Stimulated activated CD4-positive, alpha-beta T cell treated with anti-CD3 and anti-CD28 coated beads, Interleukin-1b, Interleukin-23, amount 100 ng/mL, for 24 hours (primary cell): ENCODE measurements at places on chromosomes 1 and 21.
A peak's percentile ranks its signal among the peaks of the same experiment; 100 is the strongest.

DNA sequence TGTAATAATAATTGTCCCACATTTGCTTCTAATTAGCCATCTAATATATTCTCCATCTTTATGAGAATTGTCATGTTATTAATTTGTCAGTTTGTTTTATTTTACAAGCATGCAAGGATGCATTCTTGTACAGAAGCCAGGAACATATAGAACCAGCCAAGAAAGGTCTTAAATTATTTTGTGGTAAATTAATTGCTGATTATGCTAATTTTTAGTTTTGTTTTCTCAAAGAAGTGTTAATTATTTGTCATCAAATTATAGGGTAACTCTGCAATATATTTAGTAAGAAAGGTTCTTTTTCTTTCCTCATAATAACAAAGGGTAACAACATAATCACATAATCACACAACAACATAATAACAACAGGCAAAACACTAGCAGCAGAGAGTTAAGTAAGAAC lies 5.7 kb downstream of the CLIC6 start:
- DNase-seq: no peak

- no peak for DNase-seq
Observed at GRCh38 chr1:227781314-227781930, 34.1 kb upstream of the PRSS38 start.

DNA sequence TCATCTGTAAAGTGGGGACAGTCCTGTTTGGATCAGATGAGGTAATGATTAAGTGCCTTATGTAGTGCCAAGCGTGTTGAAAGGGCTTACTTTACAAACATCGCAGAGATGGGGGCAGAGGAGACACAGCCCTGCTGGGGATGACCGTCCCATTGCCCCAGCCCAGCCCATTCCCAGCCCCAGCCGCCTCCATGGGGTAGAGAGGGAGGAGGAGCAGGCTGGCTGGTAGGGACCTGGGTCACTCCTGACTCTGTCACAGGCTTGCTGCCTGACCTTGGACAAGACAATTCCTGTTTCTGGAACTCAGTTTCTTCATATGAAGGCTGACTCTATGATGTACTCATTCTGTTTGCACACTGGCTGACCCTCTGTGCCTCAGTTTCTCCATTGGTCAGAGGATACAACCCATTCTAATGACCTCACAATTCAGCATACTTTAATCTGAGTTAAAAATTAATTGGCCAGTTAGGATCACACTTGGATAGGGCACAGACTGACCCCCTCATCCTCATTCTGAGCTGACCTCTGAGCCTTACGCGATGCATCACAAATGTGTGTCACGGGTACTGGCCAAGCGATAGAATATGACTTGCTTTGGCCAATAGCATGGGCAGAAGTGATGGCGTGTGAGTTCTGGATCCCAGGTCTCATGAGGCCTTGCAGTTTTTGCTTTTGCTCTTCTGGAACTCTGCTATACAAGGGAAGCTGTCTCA lies 91.1 kb downstream of the PTPRU start:
- DNase-seq: no peak

- no peak for DNase-seq
Observed at GRCh38 chr1:181485287-181486097, 2.2 kb downstream of the CACNA1E start.

- no peak for DNase-seq
Observed at GRCh38 chr1:44326821-44327465, 28.1 kb downstream of the ERI3 start.

- no peak for DNase-seq
Observed at GRCh38 chr1:110243574-110243973, 33.5 kb downstream of the KCNC4 start.

DNA sequence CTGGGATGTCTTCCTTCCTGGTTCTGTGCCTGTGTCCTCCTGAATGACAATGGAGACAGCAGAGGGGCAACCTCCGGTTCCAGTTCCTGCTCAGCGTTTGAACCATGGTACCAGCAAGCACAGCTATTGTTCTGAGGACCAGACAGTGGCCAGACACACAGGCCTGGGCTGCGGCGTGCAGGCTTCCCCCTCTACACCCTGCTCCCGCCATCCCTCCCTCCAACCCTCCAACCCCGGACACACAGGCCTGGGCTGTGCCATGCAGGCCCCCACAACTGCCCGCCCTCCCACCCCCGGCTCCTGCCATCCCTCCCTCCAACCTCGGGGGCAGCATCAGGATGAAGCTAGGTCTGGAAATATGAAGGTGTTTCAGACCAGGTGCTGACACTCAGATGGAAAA lies 5.6 kb upstream of the MEGF6 start:
- DNase-seq: no peak

DNA sequence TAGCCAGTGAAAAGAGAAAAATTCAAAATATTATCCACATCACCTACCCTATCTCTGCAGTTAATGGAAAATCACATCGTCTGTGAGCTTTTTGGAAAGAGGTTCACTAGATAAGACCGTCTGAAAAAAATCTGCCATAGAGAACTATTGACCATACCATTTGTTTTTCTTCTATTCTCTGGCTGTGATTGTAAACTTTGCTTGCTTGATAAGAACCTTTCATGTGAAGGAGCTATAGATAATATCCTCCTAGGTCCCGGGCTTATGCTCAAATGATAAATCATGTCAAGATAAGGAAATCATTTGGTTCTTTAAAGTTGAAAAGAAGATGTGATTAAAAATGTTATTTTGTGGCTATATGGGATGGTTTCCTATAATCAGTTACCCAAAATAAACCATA lies 369.9 kb downstream of the SIPA1L2 start:
- DNase-seq: no peak

DNA sequence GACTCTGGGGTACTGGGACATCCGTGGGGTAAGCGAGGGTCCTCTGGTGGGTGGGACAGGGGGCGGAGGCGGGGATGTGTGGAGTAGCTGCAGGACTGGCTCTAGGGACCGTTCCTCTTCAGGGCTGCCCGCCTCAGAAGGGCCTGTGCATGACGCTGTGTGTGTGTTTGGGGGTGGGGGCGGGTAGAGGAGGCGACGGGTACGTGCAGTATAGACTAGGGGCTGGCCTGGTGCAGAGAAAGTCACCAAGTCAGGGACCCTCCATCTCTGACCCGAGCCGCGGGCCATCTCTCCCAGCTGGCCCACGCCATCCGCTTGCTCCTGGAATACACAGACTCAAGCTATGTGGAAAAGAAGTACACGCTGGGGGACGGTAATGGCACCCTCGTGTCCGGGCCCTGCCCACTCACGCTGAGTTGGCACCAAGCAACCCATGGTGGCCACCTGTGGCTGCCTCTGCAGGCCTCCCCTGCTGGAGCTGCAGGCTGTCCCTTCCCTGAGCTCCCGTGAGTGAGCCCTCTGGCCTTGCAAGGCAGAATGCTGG lies 342 bp downstream of the GSTM5 start:
- DNase-seq: no peak

GRCh38 chr1:202013603-202014002 lies 3.2 kb downstream of the ELF3 start:
- no peak for DNase-seq

DNA sequence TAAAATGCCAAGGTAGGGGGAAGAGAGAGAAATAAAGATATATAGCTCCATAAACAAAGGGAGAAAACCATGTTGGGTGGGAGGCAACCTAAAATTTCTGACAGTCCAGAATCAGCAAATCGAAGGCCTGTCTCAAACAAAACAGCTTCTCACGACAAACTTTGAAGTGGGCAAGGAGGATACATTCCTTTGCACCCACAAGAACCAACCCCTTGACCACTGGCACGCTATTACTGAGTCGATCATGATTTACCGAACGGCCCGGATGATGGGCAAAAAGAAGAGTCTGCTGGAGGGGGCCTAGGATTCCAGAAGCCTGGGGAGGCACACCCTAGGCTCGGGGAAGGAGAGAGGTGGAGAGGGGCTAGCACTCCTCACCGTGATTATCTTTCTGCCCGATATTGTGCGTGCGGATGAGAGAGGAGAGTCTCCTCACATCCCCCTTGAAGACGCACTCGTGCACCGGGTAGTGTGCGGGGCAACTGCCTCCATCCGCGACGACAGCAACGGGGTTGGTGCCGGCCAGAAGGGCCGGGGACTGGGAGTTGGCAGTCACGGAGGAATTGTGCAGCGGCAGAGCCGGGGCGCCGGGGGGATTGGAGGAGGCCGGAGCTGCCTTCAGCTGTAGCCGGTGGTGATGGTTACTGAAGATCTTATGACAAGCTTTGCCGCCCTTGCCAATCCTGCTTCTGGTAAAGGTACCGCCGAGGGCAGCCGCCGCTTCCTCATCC lies 756 bp downstream of the ANKRD13C start:
- DNase-seq: peak; percentile 11

GRCh38 chr21:44819283-44820243 lies 1.7 kb upstream of the SUMO3 start:
- DNase-seq: no peak

- DNase-seq: no peak
Observed at GRCh38 chr1:3477241-3477995, 23.0 kb downstream of the ARHGEF16 start.

GRCh38 chr1:173868266-173869020 lies at the start of gene ZBTB37:
Gene ZBTB37, plus strand, starts transcription at chr1:173868380. Its CDS starts 1,846 bp downstream, at chr1:173870226.
- peak; percentile 96 for DNase-seq

DNA sequence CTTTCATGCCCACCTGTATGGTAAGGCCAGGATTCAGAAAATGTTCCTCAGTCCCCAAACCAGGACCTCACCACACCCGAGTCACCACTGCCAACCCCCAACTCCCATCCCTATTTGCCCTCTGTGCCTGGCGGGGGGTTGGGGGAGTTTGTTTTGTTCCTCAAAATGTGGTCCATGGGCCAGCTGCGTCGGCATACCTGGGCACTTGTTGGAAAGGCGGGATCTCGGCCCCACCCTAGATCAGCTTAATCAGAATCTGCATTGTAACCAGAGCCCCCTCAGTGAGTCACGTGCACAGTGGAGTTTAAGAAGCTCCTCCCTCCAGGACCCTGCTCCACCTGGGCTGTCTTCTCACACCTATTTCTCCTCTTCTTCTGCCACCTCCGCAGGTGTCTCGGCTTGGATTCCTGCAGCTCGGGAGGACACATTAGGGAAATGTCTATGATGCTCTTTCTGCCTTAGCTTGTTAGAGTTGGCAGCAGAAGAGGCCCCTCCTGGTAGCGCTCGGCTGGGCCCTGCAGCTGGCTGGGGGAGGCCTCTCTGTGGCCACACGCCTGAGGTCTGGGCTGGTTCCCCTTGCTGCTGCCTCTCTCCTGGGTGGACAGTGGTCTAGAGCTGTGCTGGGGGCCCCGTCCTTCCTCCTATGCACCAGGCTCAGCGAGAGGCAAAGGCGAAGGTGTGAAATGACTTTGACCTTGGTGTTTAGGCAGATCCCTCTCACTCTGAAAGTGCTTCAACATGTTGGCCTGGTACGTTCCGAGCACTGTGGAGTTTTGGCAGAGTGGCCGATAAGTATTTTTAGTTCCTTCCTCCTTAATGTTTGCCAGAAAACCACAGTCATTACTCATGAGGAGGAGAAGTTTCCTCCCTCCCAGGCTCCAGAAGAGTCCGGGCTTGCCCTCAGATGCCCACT lies 41.8 kb upstream of the CAMTA1 start:
- no peak for DNase-seq

GRCh38 chr1:225827076-225827475 lies 17.2 kb downstream of the EPHX1 start:
- no peak for DNase-seq

DNA sequence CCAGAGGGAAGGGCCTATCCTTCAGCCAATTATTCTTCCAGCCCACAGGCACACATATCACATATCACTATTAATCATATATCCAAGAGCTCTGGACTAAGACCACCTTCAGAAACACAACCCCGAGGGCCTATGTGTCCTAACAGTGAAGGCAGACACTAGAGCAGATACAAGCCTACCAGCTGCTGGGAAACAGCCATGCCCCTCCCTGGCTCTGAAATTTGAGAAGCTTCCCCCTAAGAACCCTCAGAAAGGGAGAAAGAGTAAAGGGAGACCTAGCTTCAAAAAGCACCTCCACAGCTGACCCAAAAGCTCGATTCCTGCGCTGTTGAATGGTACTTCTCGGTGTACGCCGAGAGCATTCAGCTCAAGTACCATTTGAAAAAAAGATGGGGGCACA lies 17.4 kb downstream of the CNN3 start:
- no peak for DNase-seq

DNA sequence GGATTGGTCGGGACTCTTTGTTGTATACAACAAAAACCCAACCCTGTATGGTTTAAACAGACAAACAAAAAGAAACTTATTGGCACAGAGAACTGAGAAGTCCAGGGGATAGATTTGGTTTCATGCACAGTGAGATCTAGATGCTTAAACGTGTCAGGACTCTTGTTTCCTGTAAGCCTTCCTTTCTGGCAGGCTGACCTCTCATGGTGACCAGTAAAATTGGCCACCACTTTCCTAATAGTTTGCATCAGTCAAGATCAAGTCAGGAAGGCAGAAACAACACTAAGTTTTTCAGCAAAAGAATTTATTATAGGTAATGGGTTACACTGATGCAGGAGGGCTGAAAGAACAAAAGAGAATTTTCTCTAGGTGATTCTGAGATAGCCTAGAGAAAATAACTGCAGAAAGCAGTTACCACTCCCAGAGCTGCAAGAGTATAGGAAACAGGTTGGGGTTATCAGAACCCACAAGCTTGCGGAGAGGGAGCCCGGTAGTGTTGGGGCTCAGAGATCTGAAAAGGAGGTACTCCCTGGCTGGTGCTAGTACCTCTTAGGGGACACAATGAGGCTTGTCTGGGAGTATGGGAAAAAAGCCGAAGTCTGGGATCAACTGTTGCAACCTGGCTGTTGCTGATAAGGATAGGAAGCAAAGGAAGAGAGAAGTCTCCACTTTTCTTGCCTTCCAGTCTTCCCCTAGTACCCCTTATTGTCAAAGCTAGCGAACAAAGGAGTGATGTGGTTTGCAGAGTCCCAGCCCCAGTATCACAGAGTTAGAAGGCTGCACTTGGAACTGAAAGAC lies 21.4 kb downstream of the CITED4 start:
- DNase-seq: no peak

DNA sequence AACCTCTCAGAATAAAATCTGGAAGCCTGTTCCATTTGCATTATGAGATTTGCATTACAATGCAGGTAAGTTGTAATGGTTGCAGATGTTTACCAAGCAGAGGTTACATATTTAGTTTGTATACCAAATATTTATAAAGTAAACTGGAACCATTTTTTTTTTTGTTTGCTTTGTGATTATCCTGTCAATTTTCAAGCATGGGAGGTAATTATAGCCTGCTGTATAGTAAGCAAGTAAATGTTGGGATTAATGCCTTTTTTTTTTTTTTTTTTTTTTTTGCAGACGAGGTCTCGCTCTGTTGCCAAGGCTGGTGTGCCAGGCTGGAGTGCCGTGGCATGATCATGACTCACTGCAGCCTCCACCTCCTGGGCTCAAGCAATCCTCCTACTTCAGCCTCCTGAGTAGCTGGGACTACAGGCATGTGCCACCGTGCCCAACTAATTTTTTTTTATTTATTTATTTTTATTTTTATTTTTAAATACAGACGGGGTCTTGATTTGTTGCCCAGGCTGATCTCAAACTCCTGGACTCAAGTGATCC lies 21.0 kb downstream of the NFYC start:
- DNase-seq: no peak

GRCh38 chr1:201305815-201306214 lies 22.5 kb downstream of the PKP1 start:
- no peak for DNase-seq

GRCh38 chr21:39454949-39455668 lies 3.3 kb downstream of the SH3BGR start:
- no peak for DNase-seq
